A549 treated with AZD2906 at 1 μM for 4 hours (cell line): ENCODE measurements at places on chromosomes 2 and 18. TPM values are rescaled to one million over a fixed set of nuclear protein-coding genes. Genes with fewer than 3 reads are reported as not detected.

The CTAGE1 gene
- total RNA-seq: not detected in 5 replicates

The CD226 gene
- total RNA-seq: 0.01 to 0.19 TPM (median 0.11 TPM) in 5 replicates

The CXCR1 gene
- total RNA-seq: not detected in 5 replicates

The LYG2 gene
- total RNA-seq: not detected in 5 replicates

The SKA1 gene
- 10.0 to 14.8 TPM (median 10.6 TPM) in 5 replicates for total RNA-seq

The GKN1 gene
- total RNA-seq: 0.37 to 0.77 TPM (median 0.66 TPM) in 5 replicates

The OTX1 gene
- 3.5 to 4.6 TPM (median 3.7 TPM) in 5 replicates for total RNA-seq
